NCI-H510A treated with DMSO at 0.1 percent for 48 hours (cell line): ENCODE measurements at places on chromosomes 2 and 18.

- no peak for DNase-seq
Observed at GRCh38 chr2:46032996-46033395, 264.2 kb upstream of the EPAS1 start.

DNA sequence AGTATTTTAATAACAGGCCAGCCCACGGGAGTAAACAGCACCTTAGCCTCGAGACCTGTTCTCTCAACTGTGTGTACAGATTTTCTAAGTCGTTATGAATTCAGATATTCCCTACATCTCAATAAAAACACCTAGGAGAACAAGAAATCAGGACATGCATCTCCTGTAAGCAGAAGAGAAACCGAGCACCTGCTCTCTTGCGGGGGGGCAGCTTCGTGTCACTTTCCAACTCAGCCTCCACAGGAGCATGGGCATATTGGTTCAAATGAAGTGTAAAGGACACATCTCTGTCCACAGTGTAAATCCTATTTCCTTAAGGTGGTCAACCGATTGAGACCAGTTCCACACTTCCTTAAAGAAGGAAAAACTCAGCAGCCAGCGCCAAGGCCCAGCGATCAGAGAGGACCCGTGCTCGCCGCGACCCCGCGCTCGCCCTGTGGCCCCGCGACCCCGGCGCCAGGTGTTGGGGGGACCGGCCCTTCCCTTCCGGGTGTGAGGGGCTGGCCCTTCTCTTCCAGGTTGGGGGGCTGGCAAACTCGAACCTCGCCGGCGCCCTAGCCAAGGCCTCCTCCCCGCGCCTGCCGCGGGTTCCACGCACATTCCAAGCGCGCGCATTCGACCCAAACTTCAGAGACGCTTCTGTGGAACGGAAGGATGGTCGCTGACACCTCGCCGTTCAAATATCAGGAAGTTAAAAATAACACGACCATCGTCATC, 652 bp downstream of the SH3YL1 start:
- no peak for DNase-seq

GRCh38 chr2:220152281-220152935, 525.0 kb downstream of the SLC4A3 start:
- DNase-seq = no peak

- DNase-seq = no peak
Observed at GRCh38 chr2:44247924-44248323, 27.4 kb upstream of the SLC3A1 start.

GRCh38 chr2:40395169-40396073, 56.5 kb downstream of the SLC8A1 start:
- DNase-seq = no peak

GRCh38 chr2:181946444-181947127, 39.1 kb upstream of the PPP1R1C start:
- DNase-seq = no peak

DNA sequence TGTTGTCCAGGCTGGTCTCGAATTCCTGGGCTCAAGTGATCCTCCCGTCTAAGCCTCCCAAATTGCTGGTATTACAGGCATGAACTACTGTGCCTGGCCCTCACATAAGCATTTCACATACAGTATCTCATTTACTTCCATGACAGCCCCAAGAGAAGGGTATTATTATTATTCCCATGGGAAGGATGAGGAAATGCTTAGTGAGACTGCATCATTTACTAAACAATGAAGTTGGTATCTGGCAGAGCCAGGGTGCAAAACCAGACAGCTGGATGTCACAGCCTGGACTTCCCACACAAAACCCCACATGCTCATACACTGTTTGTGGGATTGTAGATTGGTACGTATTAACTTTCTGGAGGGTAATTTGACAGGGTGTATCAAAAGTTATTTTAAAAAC, 29.9 kb downstream of the DAPL1 start:
- DNase-seq = no peak

DNA sequence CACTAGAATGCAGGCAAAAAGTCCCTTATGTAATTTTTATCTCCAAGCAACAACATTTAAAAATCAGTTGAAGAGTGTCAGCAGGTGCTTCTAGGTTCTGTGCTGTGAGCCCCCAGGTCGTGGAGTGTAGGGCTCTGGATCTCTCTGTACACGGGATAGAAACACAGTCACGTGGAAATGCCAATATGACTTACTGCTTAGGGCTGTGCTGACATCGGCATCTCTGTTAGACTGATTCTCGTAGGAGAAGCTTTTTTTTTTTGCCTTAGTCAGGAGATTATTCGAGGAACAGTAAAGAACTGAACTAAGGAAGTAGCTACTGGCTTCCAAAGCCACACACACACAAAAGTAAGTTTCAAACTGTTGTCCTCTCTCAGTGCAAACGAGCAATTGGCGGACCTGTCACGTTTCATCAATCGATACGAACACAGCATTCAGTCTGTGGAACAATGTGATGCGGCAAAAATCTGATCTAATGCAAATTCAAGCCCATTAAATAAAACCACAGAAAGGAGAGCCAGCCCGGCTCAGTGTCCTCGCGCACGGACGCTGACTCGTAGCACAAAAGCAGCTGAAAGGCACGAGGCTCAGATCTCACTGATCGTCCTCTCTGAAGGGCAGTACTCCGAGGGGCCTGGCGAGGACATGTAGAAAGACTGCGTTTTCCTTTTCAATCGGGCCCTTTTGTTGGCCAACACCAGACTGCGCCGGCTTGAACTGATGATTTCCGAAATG, 41.5 kb downstream of the PRELID3A start:
- DNase-seq = no peak

DNA sequence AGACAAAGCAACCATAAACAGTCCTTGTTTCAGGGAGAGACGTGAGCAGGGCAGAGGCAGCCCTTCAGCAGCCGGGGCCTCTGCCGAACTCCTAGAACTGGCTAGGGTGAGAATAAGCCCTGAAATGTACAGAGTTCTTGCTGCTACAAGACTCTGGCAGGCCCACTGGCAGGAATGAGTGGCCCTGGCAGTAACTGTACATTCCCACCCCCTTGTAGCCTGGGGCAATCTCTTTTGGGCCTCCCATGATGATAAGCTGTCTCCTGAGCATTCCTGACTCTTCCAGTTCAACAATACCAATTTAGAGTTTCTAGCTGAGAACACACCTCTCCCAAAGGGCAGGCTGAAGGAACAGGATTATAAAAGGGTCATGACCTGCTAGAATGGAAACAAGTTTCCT, 54.3 kb downstream of the HAUS1 start:
- DNase-seq = no peak

- no peak for DNase-seq
Observed at GRCh38 chr2:242040681-242041080, 171.2 kb downstream of the RTP5 start.

DNA sequence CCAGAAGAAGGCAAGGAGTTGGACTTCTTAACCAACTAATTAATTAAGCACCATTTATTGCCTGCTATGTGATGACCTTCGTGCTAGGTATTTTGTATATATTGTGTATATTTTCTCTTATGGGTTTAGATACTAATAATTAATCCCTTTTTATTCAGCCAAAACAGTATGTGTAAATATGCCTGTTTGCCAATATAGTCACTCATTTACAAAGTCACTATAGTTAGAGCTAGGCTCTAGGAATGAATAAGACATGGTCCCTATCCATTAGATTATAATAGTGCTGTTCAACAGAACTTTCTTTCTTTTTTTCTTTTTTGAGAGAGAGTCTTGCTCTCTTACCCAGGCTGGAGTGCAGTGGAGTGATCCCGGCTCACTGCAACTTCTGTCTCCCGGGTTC, 51.4 kb downstream of the GREB1L start:
- no peak for DNase-seq

DNA sequence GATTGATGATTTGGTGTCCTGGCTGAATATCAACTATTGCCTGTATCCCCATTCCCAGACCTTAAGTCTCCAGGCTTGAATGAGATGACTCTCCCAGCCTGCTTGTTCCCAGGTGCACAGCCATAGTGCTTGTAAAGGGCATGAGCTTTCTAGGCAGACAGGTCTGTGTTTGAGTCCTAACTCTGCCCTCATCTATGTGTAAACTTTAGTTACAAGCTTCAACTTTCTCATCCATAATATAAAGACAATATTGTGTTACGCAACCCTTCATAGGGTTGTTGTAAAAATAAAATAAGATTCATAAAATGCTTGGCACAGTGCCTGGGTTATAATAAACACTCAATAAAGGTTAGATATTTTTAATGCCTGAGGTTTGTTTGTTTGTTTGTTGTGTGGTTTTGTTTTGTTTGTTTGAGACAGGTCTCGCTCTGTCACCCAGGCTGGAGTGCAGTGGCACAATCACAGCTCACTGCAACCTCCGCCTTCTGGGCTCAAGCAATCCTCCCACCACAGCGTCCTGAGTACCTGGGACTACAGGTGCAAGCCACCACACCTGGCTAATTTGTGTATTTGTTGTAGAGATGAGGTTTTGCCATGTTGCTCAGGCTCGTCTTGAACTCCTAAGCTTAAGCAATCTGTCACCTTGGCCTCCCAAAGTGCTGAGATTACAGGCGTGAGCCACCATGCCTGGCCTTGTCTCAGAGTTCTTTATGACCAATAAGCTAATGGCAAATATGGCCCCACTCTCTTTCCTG, 89.4 kb upstream of the MAPRE2 start:
- no peak for DNase-seq

DNA sequence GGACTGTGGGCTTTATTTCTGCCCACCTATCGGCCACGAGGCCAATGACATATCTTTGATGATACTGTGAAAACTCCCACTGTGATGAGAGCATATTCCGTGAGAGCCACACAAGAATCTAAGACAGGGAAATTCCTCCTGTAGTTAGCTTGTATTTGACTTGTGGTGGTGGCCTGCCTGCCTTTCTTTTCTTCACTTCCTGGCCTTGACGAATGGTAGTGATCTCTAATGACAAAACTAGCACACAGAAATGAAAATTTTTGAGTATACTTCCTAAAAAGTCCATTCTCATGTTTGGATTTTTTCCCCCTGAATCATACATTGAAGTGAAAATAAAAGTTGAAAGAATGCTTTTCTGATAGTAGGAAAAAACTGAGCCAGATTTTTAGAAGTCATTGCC, 94.4 kb downstream of the MGAT5 start:
- DNase-seq = no peak

DNA sequence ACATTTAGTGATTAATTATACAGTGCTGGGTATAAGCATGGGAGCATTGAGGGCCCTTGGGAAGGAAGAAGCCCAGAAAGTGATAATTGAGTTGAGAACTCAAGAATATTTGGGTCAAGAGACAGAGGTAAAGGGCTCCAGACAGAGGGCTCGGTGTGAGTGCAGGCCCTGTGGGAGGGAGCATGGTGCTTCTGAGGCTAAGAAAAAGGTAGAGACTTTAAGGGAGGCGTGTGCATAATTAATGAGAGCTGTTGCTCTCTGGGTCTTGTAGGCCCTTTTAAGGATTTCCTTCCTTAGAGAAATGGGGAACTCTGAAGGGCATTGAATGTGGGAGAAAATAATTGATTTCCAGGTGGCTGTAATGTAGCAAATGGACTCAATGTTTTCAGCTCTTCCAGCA, 735.0 kb upstream of the POU3F3 start:
- no peak for DNase-seq

GRCh38 chr18:79327199-79327721, 68.5 kb upstream of the NFATC1 start:
- no peak for DNase-seq

DNA sequence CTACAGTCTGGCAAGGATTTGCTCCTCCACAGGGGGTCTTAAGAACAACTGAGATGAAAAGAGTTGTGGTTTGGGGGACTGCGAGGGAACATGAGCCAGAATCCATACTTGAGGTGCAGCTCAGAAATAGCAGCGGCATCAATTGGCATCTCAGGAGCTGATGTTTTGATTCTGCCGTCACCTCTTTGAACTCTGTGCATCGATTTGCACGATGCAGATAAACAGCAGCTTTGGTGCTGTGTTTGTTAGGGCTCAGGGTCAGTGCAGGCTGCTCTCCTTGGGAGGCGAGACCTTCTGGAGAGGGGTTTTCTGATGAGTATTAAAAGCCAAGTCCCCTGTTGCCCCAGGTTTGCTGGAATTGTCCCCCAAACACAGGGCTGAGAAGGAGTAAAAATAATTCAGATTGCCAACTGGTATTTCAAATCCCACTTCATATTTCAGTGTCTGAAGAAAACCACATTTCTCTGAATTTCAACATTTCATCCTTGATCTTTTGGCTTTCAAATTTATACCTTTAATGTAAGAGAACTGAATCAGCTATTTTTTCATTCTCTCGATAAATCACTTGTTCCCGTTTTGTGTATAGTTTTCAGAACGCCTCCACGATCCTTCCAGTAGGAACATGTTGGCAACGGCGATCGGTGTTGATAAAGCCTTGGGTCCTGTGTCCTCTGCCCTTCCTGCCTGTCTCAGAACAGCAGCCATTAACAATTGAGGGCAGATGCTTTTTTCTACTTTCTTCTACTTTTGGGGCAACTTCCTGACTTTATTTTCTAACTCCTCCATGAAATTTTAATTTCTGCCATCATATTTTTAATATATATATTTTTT, 65.0 kb downstream of the RAB31 start:
- DNase-seq = no peak

DNA sequence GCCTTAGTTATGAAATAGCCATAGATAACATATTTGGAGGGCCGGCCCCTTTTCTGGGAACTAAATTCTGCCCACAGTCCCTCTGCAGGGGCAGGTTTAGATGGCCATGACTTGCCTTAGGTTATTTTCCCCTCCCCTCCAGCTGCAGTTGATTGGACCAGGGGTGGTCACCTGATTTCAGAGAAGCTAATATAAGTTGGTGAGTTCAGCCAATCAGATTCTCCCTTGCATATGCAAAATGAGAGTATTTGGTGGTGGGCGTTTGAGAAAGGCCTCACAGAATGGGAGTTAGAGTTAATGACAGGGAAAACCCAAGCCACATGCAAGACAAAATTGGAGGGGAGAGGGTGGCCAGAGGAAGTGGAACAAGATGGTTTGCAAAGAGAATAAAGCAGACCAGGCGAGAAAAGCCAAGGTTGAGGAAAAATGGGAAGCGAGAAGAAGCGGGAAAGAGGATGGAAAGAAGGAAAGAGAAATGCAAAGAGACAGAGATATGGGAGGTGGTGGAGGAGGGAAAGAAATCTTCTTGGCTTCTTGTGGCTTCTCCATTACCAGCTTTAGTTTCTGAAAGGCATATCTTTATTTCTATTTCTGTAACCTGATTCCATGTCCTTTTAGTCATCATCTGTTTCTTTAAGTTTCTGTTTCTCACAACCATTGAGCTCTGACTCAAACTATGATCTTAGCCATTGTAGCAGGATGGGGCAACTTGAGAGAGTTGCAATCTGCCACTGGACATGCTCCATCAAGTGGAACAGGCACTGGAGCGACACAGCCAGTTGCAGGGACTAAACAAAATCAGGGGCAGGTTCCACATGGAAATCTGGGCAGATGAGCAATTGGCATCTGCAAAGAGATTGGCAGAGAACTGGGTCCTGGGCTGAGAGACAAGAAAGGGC, 108.1 kb upstream of the SIX3 start:
- no peak for DNase-seq

DNA sequence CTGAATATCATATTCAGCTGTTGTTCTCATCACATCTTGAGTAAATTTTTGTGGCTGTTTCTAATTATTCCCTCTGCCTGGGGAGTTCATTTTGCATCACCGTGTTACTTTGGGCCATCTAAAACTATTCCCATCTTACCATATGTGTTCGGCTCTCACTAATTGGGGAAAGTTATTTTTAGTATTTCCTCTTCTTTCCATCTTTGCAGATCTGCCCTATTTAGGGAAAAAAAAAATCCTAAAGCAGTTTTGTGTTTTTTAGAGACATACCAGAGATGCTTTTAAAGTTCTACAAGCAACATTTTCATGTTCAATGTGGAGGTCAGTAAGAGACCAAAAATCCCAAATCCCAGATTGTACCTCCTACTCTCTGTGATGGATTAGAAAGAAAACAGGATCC, 111.3 kb upstream of the NDUFV2 start:
- DNase-seq = no peak
